ENCODE measurements at places on chromosomes 4 and X. TPM values are rescaled to one million over a fixed set of nuclear protein-coding genes. Genes with fewer than 3 reads are reported as not detected.

The EXOC1 gene
- 53.3 TPM for total RNA-seq

The SYTL4 gene
- 11.4 TPM for total RNA-seq

The XAGE2 gene
- total RNA-seq: not detected

The ASB5 gene
- total RNA-seq: 1.7 TPM

The PPP4R3C gene
- total RNA-seq: not detected

The PCSK1N gene
- 4.5 TPM for total RNA-seq

The SSX4B gene
- total RNA-seq: not detected

The F8A3 gene
- total RNA-seq: 3.5 TPM

The ANK2 gene
- 31.4 TPM for total RNA-seq

The BCAP31 gene
- 315 TPM for total RNA-seq

The FTHL17 gene
- not detected for total RNA-seq

The TBC1D14 gene
- 44.8 TPM for total RNA-seq

The MSANTD1 gene
- 1.7 TPM for total RNA-seq

The ELF4 gene
- 28.7 TPM for total RNA-seq

The PNCK gene
- 12.3 TPM for total RNA-seq

The RBM47 gene
- 110 TPM for total RNA-seq

The RAB28 gene
- 17.1 TPM for total RNA-seq

The FAM149A gene
- total RNA-seq: 40.5 TPM

The NAP1L2 gene
- 8.9 TPM for total RNA-seq

The SLC6A8 gene
- total RNA-seq: 70.3 TPM

The GAGE12J gene
- not detected for total RNA-seq

The ITGB1BP2 gene
- 8.9 TPM for total RNA-seq

The CXCL6 gene
- 0.73 TPM for total RNA-seq

The FAM184B gene
- not detected for total RNA-seq

The TMEM150C gene
- total RNA-seq: 4.8 TPM

The CABS1 gene
- total RNA-seq: not detected

The UGT2B17 gene
- 0.23 TPM for total RNA-seq

The S100G gene
- total RNA-seq: not detected

The CHRNA9 gene
- not detected for total RNA-seq

The CXCL3 gene
- total RNA-seq: not detected

The PHKA2 gene
- 26.3 TPM for total RNA-seq

The ABRAXAS1 gene
- total RNA-seq: 12.7 TPM

The PNMA3 gene
- 1.2 TPM for total RNA-seq

The CLGN gene
- total RNA-seq: 1.1 TPM

The NRK gene
- total RNA-seq: 2.2 TPM

The SOWAHB gene
- 14.3 TPM for total RNA-seq

The CT55 gene
- total RNA-seq: not detected

The SPARCL1 gene
- total RNA-seq: 400 TPM

The REPS2 gene
- 24.3 TPM for total RNA-seq

The HMX1 gene
- not detected for total RNA-seq

The CT45A3 gene
- not detected for total RNA-seq

The CXCR3 gene
- 0.89 TPM for total RNA-seq

The LRRC66 gene
- 0.29 TPM for total RNA-seq

The MTTP gene
- total RNA-seq: not detected

The FAM114A1 gene
- total RNA-seq: 43.2 TPM

The SCRG1 gene
- total RNA-seq: 2.3 TPM

The BTK gene
- 7.9 TPM for total RNA-seq

The IL15 gene
- total RNA-seq: 7.0 TPM

The FRMPD4 gene
- total RNA-seq: 0.83 TPM

The LARP1B gene
- 30.3 TPM for total RNA-seq

All from ureter (tissue), 1 donor.